Hematopoietic multipotent progenitor cell treated with erythropoietin and hydrocortisone succinate and interleukin-3 and kit ligand, for 8 days (in vitro differentiated cells): ENCODE measurements at places on chromosomes 1 and 21.

DNA sequence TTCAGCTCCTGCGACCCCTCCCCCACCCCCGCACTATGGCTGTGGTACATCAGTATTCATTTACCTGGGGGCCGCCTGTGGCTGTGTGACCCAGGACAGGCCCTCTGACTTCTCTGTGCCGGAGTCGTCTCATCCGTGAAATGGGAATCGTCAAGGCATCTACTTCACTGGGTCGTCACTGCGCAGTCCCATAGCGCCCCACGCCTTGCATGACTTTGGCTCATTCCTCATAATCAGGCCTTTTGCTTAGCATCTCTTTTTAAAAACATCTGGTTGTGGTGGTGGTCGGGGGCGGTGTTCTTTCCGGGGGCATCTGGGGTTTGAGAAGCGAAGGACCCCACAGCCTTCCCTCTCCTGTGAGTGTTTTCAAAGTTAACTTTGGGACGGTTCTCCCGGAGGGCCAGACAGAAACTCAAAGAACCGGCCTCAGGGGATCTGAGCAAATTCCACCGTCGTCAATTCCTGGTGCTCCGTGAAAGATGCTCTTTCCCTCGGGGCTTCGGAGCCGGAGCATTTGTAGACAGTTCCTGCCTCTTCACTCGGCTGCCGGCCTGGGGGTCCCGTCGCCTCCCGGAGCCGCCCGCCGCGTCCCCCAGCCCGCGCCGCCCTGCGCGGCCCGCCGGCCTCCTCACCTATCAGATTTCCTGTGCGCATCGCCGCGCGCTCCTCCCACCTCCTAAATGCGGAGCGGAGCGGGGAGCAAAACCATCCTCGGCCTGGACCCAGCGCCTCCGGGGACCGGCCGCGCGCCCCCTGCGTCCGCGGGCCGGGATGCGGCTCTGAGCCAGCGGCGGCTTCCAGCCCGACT is at the start of gene B3GALT5:
Gene B3GALT5 (plus strand): TSS at position 708 of the 808 bp plus-strand sequence. CDS start 47,620 bp downstream, outside the sequence.
- DNase-seq, result no peak

DNA sequence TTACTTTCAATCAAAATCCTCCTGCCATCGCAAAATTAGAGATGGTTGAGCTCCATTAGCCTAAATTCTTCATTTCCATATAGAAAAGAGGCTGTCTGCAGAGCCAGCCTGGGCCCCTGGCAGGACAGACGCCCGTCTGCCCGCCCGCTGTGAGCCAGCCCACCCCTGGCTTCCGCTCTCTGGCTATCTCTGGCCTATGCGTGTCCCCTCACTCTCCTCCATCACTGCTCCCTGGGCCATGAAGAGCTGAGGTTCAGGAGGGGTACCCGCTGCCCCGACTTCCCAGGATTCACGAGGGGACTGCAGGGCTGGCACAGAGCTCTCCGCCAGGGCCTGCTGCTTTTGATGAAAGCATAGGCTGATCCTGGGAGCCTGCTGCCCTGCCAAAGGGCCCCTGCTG is 117.6 kb downstream of the CASZ1 start:
- DNase-seq, result no peak

DNA sequence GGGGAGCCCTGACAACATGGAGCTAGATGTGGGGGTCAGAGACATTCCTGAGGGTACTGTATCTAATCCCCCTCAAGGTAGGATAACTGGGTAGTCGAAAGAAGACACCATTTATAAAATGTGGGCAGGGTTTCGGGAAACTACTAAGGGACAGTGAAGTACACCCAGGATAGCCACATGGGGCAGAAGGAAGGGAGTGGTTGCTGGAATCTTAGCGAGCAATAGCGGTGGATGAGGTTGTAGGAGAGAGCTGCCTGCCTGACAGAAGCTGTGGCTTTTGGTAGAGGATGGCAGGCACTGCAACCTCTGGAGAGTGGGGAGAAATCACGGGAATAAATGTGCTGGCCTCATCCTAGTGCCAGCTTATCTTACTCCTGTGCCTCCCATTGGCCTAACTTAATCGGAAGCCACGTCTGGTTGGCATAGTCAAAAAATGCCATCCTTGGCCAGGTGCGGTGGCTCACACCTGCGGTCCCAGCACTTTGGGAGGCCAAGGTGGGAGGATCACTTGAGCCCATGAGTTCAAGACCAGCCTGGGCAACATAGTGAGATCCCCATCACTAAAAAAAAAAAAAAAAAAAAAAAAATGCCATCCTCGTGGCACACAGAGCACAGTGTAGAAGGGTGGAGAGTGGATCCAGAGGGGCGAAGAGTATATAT is 23.4 kb upstream of the MAPKAPK2 start:
- no peak for DNase-seq

- DNase-seq, result no peak
Observed at GRCh38 chr1:98405581-98406074, 255.9 kb upstream of the SNX7 start.

GRCh38 chr1:25556132-25556670 is 12.8 kb downstream of the LDLRAP1 start:
- no peak for DNase-seq

GRCh38 chr1:234079896-234080295 is 175.4 kb downstream of the SLC35F3 start:
- no peak for DNase-seq

DNA sequence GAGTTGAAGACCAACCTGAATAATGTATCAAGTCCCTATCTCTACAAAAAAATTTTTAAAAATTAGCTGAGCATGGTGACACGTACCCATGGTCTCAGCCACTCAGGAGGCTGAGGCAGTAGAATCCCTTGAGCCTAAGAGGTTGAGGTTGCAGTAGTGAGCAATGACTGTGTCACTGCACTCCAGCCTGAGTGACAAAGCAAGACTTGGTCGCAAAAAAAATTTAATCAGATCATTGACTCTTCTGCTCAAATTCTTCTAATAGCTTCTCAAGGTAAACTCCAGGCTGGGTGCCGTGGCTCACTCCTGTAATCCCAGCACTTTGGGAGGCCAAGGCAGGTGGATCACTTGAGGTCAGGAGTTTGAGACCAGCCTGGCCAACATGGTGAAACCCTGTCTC is 85.9 kb upstream of the PUM1 start:
- DNase-seq, result no peak

DNA sequence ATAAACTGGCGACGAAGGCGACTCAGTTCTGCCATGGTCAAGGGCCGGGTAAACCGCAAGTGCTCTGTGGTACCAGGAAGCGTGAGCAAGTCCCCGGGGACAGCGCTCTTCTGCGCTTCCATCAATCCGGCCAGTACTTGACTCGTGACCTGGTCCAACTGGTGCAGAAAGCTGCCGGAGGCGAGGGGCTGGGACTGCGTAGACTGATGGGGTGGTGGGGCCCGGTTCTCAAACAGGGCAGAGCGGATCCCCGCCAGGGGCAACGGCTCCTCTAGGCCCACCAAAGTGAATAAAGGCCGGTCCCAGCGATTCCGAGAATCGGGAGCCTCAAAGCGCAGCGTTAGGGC is 852 bp downstream of the KTI12 start:
- DNase-seq, result peak; percentile 31

GRCh38 chr1:86515597-86515996 is 31.3 kb upstream of the CLCA4 start:
- peak; percentile 15 for DNase-seq

DNA sequence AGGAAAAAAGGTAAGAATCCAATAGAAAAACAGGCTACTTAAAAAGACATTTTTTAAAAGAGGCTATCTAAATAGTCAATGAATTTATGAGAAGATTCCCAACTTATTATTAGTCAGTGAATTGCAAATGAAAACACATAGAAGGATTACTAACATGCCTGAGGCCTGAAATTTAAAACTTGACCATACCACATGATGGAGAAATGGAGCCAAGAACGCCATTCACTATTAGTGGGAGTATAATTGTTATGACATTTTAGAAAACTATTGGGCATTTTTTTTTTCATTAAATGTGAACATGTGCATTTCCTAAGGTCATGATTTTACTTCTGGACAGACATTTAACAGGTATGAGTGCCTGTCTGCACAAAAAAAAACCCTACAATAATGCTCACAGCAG is 24.8 kb upstream of the OR2B11 start:
- no peak for DNase-seq

DNA sequence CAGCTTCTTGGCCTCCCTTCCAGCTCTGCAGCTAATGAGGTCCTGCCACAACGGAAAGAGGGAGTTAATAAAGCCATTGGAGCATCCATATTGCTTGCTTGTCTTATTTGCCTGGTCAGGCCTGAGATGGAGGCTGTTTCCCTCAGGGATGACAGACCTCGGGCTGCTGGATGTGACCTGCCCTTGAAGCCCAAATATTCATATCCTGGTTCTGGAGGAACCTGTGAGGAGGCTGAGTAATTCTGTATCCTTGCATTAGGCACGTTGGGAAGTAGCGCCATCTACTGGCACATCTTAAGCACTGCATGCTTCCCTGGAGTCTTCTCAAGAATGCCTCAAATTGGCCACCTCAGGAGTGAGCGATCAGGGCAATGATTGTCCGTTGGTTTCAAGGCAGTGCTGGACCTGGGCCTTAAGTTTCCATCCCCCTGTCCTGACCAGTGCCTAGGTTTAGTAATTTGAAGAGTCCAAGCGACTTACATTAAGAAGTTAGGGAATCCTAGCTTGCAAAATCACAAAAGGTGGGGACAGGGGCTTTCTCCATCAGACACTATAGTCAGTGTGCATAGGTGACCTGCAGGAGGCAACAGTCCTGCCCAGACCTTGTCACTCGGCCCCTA is 13.8 kb upstream of the NASP start:
- peak; percentile 77 for DNase-seq

DNA sequence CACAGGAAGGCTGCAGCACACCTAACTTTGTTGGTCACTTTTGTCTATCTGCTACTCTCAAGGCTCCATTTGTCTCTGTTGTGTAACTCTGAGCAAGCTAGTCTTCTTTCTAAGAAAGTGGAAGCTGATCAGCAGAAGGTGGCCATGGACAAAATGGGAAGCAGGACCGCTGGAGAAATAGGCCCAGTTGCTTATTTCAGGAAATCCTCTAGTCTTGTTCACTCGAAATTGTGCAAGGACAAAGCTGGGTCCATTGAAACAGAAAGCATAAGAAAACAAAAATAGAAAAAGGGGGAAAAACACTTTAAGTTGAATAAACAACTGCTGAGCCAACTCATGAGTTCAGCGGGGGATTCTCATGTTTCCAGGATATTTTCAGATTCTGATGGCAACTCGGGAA is 150.1 kb downstream of the PBX1 start:
- DNase-seq, result no peak

GRCh38 chr21:33403786-33404585 is 773 bp downstream of the IFNGR2 start:
- DNase-seq, result peak; percentile 45

- no peak for DNase-seq
Observed at GRCh38 chr1:72051538-72051937, 230.8 kb downstream of the NEGR1 start.

GRCh38 chr1:86239490-86239889 is 82.9 kb upstream of the COL24A1 start:
- no peak for DNase-seq

GRCh38 chr1:181485287-181486097 is 2.2 kb downstream of the CACNA1E start:
- DNase-seq, result no peak

- DNase-seq, result peak; percentile 71
Observed at GRCh38 chr21:32826329-32827167, 55.0 kb upstream of the PAXBP1 start.

GRCh38 chr1:11979028-11979850 is 1.0 kb upstream of the MFN2 start:
- DNase-seq, result no peak

- no peak for DNase-seq
Observed at GRCh38 chr1:112717263-112717873, 2.2 kb upstream of the PPM1J start.

- no peak for DNase-seq
Observed at GRCh38 chr1:193285641-193286040, 99.2 kb upstream of the B3GALT2 start.

GRCh38 chr1:228664399-228664914 is 70.8 kb upstream of the RHOU start:
- peak; percentile 81 for DNase-seq

- DNase-seq, result no peak
Observed at GRCh38 chr21:27818847-27819246, 852.0 kb upstream of the ADAMTS5 start.

DNA sequence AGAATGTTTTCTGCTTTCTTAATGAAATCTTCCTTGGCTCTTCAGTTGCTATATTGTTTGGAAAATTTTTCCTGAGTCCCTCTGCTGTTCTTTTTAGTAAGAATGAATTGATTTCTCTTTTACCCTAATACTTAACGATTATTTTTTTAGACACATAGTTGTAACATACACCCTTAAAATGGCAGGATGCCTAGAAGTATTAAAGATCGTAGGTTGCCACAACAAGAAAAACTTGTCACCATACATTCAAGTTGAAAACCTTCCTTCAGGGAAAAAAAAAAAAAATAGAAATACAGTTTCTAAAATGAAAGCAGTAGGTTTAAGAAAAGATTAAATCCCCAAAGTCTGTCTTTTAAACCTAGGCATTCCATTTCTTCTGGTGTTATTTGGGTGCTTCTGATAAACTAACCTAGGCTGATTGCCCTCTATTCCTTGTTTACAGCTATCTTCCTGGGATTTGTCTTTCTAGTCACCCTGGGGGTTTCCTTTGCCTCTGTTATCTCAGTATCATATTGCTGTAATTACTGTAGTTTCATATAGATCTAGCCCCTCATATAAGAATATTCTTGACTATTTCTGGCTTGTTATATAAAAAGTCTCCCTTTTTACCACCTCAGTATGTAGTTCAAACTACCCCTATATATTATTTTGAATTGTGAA is 16.8 kb downstream of the SUCO start:
- DNase-seq, result no peak

GRCh38 chr1:15667362-15667761 is 16.8 kb upstream of the PLEKHM2 start:
- DNase-seq, result no peak

- peak; percentile 36 for DNase-seq
Observed at GRCh38 chr1:52424231-52424636, 19.8 kb downstream of the PRPF38A start.

GRCh38 chr1:68811806-68812205 is 314.9 kb upstream of the DEPDC1 start:
- DNase-seq, result no peak

DNA sequence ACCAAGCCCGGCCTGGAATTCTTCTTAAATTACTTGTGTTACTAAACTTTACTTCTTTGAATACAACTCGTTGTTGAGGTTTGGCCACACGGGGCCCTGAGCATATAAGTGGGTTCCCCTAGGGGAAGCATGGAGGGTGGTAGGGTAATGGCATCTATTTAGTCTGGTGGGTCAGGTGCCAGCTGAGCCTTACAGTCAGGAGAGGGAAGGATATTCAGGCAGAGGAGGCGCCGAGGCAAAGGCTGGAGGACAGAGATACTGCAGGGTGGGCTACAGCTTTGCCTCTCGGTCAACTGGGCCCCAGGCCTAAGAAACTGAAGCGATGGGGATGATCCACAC is 424 bp upstream of the NECAP2 start:
- no peak for DNase-seq

DNA sequence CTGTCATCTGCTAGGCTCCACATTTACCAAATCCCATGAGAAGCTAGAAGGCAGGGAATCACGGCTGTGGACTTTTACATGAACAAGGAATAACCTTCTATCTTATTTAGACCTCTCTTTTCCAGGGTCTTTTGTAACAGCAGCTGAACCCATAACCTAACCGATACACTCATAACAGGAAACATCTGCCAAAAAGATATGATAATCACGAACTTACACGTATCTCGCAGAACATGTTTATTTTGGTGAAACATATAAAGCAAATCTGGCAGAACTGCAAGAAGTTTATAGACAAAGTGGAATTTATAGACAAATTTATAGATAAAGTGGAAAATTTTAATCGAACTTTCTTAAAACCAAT is 20.4 kb downstream of the TINAGL1 start:
- DNase-seq, result no peak
